ENCODE measurements at places on chromosomes 16 and 17. TPM values are rescaled to one million over a fixed set of nuclear protein-coding genes. Genes with fewer than 3 reads are reported as not detected.

CPNE7 gene
- total RNA-seq = 0.20 TPM

OR3A2 gene
- total RNA-seq = not detected

DNA sequence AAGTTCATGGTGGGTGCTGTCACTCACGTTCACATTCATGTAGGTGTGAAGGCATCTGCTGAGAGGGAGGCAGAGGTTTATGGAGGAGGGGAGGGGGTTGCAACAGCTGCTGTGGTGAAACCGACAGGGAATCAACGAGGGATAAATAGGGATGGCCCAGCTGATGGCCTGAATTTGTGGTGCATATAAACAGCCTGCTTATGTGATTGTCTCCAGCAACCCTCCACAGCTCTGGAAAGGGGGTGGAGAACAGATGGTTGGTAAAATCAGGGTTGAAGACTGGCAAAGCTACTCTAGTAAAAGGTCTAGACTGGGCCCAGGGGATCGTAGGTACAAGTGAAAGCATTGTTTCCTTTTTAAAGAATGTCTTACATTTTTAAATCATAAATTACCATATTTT, 53.7 kb downstream of the IQCK start:
- DNase-seq = no peak

GRCh38 chr16:9677301-9677653, 505.0 kb downstream of the GRIN2A start:
- no peak for DNase-seq

- no peak for DNase-seq
These were observed 44.5 kb upstream of the TOX3 start for GRCh38 chr16:52591471-52591870.

HSD17B2 gene
- total RNA-seq = not detected

DNA sequence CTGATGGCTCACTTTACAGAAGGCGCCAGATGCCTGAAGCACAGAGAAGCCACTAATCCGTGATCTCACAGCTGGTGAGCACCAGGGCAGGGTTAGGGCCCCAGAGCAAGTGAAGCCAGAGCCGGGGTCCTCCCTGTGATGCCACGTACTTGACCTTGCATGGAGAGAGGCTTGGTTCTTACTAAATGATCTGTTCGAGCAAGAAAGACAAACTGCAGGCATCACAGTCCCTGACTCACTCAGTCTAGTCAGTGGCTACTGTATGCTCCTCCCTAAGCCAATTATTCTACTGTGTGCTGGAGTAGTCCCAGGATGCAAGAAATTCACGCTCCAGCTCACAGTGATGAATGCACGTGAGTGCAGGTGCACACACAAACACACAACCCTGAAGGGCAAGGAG, 55.4 kb downstream of the SDK2 start:
- no peak for DNase-seq

PRAC1 gene
- total RNA-seq = not detected

CLDN9 gene
- total RNA-seq = 2.0 TPM

MRTFB gene
- total RNA-seq = 38.3 TPM

- peak; percentile 54 for DNase-seq
These were observed 1.5 kb downstream of the DLG4 start for GRCh38 chr17:7218166-7218565.

DNA sequence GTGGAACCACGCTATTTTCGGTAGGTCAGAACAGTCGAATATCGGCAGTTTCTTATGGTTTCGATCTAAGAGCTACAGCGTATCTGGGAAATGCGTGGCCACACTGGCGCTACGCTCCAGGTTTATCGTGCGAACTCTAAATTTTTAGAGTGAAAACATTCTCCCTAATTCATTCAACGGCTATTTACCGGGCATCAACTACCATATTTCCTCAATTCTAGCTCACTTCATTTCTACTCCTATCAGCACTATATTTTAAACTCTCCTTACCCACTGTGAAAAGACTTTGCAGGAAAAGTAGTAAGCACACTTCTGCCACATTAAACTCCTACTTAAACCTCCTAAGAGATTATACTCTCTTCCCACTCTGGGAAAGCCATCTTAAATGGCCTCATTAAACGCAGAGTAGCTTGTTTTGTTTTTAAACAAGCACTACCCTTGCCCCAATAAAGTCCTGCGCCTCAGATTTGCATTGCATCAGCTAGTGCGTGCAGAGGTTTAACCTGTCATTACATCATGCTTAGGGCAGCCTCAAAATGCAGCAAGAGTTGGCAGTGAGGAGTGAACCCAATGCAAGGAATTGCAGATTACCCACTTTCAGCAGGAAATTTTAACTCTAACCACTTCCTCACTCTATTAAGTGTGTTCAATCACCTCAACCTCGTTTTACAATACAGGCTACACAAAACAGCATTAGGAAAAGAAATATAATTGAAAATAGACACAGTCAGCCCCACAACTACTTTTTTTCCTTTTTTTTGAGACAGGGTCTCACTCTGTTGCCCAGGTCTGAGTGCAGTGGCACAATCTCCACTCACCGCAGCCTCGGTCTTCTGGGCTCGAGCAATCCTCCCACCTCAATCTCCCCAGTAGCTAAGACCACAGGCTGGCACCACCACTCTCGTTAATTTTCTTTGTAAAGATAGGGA, 18.8 kb downstream of the SIAH1 start:
- DNase-seq = no peak

DNA sequence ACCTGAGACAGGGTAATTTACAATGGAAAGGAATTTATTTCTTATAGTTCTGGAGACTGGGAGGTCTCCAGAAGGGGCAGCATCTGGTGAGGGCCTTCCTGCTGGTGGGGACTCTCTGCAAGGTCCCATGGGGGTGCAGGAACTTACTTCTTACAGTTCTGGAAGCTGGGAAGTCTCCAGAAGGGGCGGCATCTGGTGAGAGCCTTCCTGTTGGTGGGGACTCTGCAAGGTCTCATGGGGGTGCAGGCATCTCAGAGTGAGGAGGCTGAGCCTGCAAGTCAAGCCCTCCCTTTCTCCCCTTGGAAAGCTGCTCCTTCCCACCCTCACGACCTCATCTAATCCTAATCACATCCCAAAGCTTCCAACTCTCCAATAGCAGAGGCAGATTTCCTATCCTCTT, 157.4 kb downstream of the FOXL1 start:
- no peak for DNase-seq

DNA sequence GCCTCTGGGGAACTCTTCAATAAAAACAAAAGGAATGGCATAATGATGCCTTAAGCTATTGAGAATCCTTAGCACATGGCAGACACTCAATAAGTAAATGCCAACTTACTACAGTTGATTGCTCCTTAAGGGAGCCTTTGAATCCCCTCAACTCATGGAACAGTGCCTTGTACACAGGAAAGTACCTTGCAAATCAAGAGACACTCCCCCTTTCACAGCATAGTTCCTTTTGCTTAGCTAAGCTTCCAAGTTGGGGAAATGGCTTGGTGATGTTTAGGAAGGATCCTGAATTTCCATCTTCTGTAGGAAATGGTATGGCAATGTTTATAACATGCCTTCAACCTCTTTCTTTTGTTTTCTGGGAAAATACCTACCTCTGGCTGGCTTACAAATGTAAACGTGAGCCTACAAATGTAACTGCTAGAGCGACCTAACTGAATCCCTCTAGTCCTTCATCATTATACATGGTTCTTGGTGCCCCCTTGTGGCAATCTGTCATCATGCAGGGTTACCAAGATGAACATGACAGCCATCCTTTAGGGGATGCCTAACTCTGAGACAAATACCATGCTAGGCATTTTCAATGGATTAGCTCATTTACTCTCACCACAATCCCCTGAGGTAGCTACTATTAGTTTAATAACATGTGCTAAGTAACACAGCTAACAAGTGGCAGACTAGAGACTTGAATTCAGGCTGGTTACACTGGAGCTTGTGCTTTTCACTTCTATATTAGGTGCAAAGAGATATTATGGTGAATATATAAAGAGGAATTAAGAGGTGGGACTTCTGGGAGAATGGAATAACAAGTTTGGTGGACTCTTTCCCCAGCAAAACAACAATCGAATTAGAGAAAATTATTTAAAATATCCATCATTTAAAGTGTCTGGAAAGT, 65.0 kb downstream of the MMD start:
- peak; percentile 39 for DNase-seq

GRCh38 chr17:17028059-17028877, 14.0 kb upstream of the MPRIP start:
- peak; percentile 86 for DNase-seq

PLA2G10 gene
- not detected for total RNA-seq

DNA sequence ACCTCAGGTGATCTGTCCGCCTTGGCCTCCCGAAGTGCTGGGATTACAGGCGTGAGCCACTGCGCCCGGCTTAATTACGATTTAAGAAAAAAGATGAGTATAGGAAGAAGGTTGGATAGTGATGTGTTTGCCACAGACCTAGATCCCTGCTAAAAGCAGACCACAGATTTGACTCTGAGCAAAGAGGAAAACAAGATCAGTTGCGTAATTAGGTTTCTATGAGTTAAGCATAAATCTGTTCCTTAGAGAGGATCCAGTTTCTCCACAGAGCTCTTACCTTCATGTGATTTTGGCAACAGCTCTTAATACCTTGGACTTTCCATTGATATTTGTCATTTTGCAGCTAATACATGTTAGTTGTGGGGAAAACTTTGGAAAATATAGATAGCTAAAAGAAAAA, 31.1 kb downstream of the CDH1 start:
- no peak for DNase-seq

DNA sequence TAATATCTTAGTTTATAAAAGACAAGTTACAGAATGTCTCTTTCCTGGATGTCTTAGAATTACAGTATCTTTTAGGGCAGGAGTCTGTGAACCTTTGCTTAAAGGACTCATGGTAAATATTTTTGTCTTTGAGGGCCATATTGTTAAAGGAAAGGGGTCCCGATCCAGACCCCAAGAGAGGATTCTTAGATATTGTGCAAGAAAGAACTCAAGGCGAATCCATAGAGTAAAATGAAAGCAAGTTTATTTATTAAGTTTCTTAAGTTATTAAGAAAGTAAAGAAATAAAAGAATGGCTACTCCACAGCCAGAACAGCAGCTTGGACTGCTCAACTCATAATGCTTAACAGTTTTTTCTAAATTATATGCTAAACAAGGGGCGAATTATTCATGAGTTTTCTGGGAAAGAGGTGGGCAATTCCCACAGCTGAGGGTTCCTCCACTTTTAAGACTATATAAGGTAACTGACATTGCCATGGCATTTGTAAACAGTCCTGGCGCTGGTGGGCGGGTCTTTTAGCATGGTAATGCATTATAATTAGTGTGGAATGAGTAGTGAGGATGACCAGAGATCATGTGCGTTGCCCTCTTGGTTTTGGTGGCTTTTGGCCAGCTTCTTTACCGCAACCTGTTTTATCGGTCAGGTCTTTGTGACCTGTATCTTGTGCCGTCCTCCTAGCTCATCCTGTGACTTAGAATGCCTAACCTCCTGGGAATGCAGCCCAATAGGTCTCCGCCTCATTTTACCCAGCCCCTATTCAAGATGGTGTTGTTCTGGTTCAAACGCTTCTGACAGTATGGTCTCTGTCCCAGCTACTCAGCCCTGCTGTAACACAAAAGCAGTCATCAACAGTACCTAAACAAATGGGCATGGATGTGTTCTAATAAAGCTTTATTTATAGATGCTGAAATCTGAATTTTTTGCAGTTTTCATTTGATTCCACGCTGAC, 53.2 kb downstream of the BMERB1 start:
- DNase-seq = no peak

GRCh38 chr17:55166506-55166905, 98.3 kb upstream of the HLF start:
- DNase-seq = no peak

ZNF18 gene
- total RNA-seq = 4.0 TPM

- no peak for DNase-seq
These were observed 83.9 kb upstream of the FBXO47 start for GRCh38 chr17:39051001-39051585.

ABCC12 gene
- total RNA-seq = not detected

GALR2 gene
- not detected for total RNA-seq

DNA sequence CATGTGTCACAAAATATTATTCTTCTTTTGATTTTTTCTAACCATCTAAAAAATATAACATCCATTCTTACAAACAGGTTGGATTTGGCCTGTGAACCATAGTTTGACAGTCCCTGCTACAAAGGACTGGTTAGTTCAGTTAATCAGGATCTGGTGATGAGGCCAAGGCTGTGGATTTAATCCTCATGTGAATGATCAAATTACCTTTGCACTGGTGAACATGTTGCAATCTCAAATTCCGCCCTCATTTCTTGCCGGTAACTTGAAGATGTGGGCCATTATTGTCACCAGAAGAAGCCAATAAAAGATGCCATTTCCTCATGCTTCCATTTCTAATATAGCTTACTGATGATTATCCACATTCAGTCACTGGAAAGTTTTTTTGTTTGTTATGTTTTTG, 35.3 kb upstream of the YPEL2 start:
- no peak for DNase-seq

DNA sequence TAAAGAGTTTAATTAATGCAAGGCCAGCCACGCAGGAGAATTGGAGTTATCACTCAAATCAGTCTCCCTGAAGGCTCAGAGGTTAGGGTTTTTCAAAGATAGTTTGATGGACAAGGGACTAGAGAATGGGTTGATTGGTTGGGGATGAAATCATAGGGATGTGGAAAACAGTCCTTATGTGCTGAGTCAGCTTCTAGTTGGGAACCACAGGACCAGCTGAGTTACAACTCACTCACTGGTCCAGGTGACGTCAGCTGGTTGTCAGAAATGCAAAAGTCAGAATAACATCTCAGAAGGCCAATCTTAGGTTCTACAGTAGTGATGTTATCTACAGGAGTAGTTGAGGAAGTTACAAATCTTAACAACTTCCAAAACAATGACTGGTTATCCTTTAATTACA, 47.6 kb downstream of the CPD start:
- DNase-seq = no peak

- DNase-seq = no peak
These were observed 415.0 kb upstream of the MAF start for GRCh38 chr16:80015566-80015965.

DNA sequence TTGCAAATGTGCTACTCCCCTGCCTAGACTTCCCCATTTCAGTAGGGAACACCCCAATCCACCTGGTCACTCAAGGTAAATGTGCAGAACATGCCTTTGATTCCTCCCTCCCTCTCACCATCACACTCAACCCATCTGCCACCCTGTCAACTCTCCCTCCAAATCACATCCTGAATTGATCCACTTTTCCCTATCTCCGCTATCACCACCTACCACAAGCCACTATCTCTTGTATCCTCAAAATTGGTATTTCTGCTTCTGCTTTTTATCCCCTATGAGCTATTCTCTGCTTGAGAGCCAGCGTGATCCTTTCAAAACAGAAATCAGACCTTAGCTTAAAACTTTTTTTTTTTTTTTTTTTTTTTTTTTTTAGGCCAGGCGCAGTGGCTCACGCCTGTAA, 5.4 kb upstream of the NOL11 start:
- no peak for DNase-seq

All from heart left ventricle (tissue), 16 donors.